Stimulated activated naive CD4-positive, alpha-beta T cell treated with Interleukin-2 at 50 U/mL for 16 hours (primary cell): ENCODE measurements at places on chromosomes 2 and 18.

DNA sequence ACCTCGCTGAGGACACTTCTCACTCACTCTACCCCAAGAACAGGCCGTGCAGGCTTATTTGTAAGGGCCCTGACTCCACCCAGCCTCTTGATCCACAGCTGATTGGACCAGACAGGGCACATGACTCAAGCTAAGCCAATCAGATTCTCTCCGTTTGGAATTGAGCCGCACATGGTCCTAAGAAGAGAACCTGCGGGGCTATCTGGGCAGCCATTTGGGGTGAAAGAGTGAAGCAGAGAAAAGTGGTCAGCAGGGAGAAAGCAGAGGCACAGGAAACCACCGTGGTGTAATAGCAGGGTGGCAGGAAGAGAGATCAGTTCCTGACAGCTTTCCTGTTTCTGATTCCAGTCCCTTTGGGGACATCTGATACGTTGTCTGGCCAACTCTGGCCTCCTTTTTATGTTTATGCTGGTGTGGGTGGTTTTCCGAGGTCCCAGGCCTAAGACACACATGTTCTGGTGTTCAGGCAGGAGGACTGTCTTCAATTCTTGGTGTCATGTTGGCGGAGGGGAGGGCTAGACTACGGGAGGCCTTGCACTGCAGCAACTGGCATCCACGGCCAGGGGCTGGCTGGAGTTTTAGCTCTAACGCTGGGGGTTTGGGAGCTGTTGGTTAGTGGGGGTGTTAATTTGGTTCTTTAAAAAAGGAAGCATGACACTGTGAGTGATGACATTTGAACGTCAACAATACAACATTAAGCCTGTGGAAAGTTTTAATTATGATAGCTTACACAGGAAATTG is 26.1 kb upstream of the SPTBN1 start:
- DNase-seq, result no peak

DNA sequence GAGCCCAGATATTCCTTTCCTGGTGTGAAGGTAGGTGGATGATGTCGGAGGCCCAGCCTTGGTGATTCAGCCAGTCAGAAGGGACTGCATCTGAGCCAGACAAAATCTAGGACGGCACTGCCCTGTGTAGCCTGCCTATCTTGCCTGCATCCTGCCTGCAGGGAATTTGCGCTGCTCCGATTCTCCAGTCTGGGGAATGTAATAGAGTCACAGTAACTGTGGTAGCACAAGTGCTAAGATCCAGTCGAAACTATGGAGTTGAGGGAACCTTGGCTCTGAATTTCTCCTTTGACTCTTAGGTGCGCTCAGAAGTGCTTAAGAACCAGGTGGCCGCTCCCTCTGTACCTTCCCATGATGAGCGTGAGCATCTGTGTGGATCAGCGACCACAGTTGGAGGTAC is 15.9 kb downstream of the IL36B start:
- DNase-seq, result no peak

DNA sequence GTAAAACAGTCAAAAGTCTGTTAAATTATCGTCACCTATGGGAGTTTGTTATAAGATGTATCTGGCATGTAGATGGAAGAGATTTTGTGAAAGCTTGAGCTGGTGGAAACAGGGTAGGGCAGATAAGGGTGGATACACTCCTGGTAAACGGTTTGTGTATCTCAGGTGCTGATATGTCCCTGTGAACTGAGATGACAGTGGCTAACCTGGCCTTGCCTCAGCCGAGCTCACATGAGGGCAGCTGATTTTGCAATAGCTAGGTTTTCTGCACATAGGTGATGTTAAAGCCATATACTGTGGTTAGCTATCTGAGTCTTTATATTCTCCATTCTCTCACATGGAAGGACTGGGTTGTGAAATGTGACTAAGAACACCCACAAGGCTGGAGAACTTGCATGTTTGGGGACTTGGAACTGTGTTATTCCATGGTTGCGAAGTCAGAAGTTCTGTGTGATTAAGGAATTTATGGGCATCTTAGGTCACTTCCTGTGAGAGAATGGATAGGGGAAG is 205.1 kb downstream of the TPGS2 start:
- no peak for DNase-seq

GRCh38 chr2:75142081-75142480 is 57.2 kb downstream of the TACR1 start:
- DNase-seq, result no peak

GRCh38 chr2:65786007-65786717 is 353.8 kb upstream of the SPRED2 start:
- DNase-seq, result no peak

GRCh38 chr2:18558458-18558857 is 2.0 kb downstream of the RDH14 start:
- no peak for DNase-seq

- DNase-seq, result no peak
These were observed 13.4 kb downstream of the SPTBN1 start for GRCh38 chr2:54469484-54470053.

GRCh38 chr2:105879106-105879802 is 134.5 kb downstream of the NCK2 start:
- DNase-seq, result no peak

GRCh38 chr2:190177249-190178040 is 114.9 kb upstream of the MSTN start:
- DNase-seq, result no peak

- DNase-seq, result no peak
These were observed 124.8 kb downstream of the DYM start for GRCh38 chr18:49335677-49336076.

- DNase-seq, result no peak
These were observed 383.3 kb downstream of the RBM43 start for GRCh38 chr2:150878356-150878755.

DNA sequence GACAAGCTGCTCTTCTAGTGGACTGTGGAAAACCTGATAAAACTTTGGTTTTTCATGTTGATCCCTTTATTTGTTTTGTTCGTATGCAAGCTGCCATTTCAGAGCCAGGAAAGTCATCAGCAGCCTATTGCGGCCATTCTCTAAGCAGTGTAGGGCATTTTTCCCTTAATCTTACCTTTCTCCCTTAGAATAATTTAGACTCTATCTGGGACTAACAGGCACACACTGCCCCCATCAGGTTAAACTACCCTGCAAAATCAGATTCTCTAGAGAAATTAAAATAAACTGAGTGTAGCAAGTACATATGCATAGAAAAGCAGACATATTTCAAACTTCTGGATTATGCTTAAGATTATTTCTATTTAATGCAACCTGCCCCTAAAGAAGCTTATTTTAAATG is 347.5 kb downstream of the METTL4 start:
- DNase-seq, result no peak

DNA sequence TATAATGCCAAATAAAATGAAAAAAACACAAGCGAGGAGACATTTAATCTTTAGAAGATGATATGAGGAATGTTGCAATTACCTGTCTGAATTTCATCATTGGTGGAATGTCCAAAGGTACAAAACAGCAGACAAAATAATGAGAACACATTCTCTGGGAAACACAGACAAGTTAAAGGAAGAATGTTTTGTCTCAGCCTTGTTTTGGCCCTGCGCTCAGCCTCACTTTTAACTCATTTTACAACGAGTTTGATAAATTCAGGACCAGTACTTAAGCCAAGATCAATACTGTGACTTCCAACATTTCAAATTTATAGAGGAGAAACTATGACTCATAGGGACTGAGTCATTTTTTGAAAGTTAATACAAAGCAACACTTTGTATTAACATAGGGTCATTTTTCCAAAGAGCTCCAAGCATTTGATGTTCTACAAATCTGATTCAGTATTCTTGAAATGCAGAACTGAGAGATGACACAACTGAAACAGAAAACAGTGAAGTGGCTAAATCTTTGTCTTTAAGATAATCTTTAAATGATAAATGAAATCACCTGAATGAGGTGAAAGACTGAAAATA is 833.2 kb upstream of the CHAC2 start:
- no peak for DNase-seq

DNA sequence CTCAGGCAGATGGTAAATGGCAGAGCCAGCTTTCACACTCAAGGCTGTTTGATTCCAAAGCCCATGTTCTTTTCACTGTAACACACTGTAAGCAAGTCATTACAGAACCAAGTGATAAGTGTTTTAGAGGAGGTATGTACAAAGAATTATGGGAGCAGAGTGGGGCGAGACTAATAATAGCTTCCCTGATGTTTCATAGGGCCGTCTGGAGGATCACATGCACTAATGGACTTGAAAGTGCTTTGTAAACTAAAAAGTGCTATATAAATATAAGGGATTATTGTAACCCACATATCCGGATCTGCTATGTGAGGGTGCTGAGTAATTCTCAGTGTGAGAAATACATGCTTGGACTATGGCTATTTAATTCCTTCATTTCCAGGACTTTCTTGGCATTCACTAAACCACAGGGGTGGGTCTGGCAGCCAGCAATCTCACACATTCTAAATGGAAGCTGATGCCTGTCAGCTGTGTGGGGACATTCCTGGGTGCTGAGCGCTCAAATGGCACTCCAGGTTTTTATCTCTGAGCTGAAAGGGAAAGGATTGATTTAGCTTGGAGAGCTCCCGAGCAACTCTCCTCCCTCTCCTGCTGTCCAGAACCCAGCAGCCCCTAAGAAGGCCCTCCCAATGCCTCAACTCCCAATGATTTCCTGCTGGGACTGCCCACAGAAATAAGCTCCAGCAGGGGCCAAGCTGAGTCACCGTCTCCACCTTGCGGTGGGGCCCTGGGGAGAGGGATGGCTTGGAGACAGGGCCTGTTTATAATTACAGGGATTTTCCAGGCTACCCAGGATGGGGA is 222.8 kb downstream of the SOX11 start:
- DNase-seq, result no peak

- no peak for DNase-seq
These were observed 73.1 kb downstream of the MYCN start for GRCh38 chr2:16013359-16013911.

GRCh38 chr2:172947461-172948153 is 128.0 kb upstream of the MAP3K20 start:
- no peak for DNase-seq

- no peak for DNase-seq
These were observed 86.3 kb downstream of the NDUFA10 start for GRCh38 chr2:239938651-239939486.

DNA sequence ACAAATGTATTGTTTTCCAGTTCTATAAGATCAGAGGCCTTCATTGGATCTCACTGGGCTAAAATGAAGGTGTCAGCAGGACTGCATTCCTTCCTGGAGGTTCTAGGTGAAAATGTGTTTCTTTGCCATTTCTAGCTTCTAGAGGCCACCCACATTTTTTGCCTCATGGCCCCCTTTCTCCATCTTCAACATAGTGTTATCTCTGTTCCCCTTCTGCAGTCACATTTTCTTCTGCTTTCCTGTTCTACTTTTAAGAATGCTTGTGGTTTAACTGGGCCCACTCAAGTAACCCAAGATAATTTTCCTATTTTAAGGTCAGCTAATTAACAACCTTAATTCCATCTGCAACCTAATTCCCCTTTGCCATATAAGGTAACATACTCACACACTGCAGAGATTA is 36.1 kb downstream of the METTL21A start:
- DNase-seq, result no peak

DNA sequence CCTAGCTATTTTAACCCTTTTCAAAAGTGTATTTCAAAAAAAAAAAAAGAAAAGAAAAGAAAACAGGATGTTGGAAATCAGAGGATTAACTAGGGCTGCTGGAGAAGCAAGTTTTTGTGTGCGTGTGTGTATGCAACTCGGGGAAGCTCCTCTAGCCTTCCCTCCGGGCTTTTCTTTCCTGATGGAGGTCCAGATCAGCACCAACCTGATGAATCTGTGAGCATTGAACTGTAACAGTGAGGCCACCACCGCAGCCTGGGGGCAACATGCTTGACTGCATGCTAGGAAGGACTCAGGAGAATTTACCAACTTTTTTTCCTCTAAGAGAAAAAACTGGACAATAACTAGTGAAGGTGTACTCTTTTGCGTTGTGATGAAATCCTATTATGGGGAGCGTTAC is 2.3 kb downstream of the OBSL1 start:
- DNase-seq, result no peak

GRCh38 chr18:9290156-9290555 is 44.4 kb upstream of the TWSG1 start:
- no peak for DNase-seq

- DNase-seq, result no peak
These were observed 13.2 kb upstream of the BZW1 start for GRCh38 chr2:200798514-200798913.

GRCh38 chr2:199405241-199405640 is 52.5 kb downstream of the SATB2 start:
- DNase-seq, result no peak

- DNase-seq, result no peak
These were observed 117.9 kb downstream of the CSRNP3 start for GRCh38 chr2:165587335-165587938.

GRCh38 chr2:127400897-127401756 is 13.4 kb upstream of the MAP3K2 start:
- no peak for DNase-seq

DNA sequence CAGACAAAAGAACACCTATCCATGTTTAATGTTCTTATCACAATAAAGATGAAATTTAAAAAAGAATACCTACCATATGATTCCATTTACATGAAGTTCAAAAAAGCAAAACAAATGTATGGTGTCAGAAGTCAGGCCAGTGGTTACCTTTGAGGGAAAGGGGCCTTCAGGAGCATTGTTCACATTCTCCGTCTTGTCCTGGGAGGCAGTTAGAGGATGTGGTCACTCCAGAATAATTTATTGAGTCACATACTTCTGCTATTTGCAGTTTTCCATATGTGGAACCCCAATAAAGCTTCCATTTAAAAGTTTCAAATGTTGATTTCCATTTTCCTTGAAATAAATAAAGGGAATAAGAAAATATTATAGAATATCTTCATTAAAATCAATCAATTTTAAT is 41.6 kb upstream of the POU3F3 start:
- DNase-seq, result no peak

DNA sequence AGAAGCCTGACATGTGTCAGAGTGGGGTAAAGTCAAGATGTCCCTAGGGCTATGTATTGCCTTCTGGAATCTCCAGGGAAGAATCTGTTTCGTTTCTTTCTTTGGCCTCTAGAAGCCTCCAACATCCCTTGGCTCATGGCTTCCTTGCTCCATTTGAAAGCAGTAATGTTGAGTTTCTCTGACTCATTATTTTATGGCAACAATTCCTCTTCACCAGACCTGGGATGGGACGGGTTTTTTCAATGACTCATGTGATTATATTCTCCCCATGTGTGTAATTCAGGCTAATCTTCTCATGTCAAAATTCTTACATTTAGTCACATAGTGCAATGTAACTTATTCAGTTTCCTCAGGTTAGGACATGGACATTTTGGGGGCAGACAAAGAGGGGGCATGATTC is 1038.6 kb downstream of the CBLN2 start:
- DNase-seq, result no peak

DNA sequence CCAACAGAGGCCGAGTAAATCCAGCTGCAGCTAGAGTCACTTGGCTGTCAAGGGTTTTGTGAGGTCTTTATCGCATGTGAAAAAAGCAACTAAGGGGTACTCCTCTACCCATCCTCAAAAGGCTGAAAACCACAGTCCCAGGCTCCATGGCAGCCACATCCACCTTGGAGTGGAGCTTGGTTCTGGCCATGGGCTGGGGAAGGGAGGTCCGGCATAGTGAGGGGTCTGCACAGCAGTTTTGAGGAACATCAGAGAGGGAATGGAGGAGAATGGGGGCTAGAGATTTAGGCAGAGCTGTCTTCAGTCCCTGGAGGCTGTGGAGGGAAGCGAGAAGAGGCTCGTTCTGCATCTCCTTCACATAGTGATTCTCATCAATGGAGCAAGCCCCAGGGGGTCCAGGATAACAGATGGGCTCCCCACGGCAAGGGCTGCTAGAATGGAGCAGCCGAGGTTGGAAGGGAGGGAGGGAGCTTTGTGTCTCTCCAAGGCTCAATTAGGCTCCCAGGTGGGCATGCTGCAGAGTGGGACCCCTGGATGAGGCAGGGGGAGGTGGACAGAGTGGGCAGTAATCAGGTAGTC is 21.0 kb downstream of the MROH2A start:
- DNase-seq, result no peak

- no peak for DNase-seq
These were observed 50.9 kb upstream of the MAPK4 start for GRCh38 chr18:50509012-50509411.
